ENCODE measurements at places on chromosomes 11 and 22.
A peak's percentile ranks its signal among the peaks of the same experiment; 100 is the strongest.

- peak; percentile 80 for DNase-seq
These were observed 22.0 kb downstream of the MMP20 start for GRCh38 chr11:102603091-102603490.

GRCh38 chr11:61747967-61748285 lies 4.5 kb upstream of the MYRF start:
- no peak for DNase-seq

DNA sequence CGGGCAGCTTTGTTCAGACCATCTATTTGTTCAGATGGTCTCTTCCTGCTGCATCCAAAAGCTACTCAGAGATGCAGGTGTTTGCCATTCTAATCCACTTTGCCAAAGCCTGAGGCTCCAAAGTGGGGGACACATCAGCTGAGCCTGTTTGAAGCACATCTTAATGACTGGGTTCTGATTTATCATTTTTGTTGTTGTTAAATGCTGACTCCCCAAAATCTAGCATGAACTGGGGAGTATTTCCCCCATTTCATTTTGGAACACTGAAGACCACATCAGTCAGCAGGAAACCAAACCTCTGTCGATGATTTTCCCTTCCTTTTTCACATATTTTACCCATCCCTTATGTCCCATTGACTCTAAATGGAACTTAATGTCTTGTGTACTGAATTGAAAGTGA lies 262.6 kb downstream of the NTM start:
- DNase-seq, result no peak

GRCh38 chr11:1746956-1747752 lies 3.2 kb downstream of the IFITM10 start:
- DNase-seq, result no peak

DNA sequence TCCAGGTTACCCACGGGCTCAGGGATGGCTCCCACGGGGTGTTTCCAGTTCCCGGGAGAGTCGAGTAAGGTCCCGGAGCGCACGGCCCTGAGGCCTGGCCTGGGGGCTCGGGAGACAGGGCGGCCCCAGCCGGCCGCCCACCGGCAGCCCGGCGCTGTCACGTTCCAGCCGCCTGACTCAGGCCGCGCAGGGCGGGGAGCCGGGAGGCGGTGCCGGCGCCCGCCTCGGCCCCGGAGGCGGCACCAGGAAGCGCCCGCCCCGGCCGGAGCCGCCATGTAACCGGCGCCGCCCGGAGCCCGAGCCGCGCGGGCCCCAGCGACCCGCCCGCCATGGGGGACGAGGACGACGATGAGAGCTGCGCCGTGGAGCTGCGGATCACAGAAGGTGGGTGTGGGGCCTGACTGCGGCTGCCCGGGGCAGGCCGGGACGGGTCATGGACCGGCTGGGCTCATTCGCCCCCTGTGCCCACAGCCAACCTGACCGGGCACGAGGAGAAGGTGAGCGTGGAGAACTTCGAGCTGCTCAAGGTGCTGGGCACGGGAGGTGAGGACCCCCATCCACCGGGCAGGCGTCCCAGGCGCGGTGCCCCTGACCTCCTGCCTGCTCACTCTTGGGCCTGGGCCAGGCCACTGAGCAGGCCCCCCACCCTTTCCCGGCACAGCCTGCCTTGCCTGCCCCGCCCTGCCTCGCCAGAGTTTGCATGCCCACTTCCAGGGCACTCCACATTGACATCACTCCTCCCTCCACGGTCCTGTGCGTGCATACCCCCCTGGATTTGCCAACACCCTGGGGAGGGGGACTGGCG lies at the start of gene RPS6KA4:
TSS of gene RPS6KA4 (plus strand) at position 256 of the 805 bp plus-strand sequence. CDS start at position 330, 74 bp downstream.
- peak; percentile 81 for DNase-seq

DNA sequence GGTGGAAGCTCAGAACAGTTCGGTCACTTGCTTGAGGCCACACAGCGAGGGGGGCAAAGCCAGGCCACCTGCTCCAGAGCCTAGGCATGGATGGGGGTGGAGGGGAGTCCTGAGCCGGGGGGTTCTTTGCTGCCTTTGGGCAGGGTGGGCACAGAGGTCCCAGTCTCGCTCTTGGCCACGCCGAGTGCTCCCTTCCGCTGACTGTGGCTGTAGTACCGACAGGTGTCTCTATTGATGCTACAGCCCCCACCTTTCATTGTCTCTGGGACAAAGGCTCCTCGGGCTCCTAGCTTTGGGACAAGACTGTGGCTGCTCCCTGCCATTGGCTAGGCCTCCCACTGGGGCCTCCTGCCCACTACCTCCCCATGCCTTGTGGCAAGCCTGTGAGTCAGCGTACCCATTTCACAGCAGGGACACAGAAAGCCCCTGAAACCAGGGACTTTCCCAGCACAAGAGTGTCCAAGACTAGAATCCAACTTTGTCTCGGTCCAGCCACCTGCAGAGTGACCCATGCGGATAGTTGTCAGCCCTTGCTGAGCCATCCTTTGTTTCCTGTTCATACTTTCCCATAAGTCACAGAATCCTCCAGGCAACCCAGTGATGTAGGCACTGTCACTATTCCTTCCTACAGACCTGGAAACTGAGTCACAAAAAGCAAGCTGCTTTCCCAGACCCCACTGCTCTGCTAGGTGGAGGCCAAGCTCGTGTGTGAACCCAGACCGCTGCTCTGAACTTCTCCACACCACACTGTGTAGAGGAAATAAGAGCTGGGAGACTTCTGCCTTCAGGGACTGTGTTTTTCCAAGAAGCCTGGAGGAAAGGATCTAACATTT lies 17.2 kb downstream of the MYEOV start:
- peak; percentile 62 for DNase-seq

- no peak for DNase-seq
These were observed 22.5 kb downstream of the FADS3 start for GRCh38 chr11:61868571-61869428.

- DNase-seq, result no peak
These were observed 22.6 kb downstream of the FADD start for GRCh38 chr11:70225681-70226177.

GRCh38 chr11:66906061-66906733 lies 49.3 kb downstream of the LRFN4 start:
- no peak for DNase-seq

GRCh38 chr11:17350455-17351171 lies 987 bp upstream of the NCR3LG1 start:
- no peak for DNase-seq

DNA sequence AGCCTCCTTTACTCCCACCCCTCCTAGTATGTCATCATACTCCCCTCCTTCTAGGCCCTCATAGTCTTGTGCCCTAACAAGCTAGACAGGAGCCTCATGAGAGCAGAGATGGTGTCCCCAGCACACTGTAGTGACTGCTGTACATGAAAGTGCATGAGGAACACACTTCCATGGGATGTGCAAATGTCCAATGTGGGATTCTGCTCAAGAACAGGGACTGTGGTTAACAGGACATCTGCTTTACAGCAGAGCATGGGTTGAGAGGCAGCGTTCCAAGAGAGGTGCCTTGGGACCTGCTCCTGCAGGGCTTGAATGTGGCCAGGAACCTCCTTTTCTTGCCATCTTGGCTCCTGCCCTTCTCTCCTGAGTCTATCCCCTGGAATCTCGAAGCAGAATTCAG lies 45.3 kb downstream of the HIRA start:
- no peak for DNase-seq

DNA sequence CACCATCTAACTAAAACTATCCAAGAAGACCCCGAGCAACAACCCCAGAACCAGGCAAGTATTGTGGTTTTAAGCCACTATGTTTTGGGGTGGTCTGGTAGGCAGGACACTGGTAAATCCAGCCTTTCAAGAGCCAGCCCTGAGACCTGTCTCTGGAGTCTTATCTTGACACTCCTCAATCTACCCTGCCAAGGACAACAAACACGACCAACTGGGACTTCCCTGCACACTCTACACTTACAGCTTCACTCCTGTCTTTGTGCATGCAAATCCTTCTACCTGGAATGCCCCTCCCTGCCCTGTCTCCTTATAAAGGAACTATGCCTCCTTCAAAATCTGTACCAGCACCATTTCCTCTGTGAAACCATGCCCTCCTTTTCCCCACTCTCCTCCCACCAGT lies 107.3 kb downstream of the RPL27A start:
- DNase-seq, result no peak

DNA sequence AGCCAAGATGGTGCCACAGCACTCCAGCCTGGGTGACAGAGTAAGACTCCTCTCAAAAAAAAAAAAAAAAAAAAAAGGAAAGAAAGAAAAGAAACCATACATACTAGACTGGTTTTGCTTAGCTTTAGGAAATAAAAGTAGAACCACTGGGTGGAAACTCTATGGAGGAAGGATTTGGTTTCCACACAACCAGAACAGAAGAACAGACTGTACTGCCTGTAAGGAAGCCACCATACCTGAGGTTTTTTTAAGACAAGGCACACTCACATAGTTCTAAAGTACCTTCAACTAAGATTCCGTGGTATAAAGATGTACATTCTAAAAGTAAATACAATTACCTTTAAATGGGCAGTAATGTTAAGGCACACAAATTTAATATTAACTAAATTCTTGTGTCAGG lies 58.6 kb downstream of the NUP98 start:
- no peak for DNase-seq

- DNase-seq, result no peak
These were observed 51.3 kb upstream of the HMGXB4 start for GRCh38 chr22:35205961-35206360.

- DNase-seq, result no peak
These were observed 221.1 kb upstream of the NARS2 start for GRCh38 chr11:78795621-78796261.

DNA sequence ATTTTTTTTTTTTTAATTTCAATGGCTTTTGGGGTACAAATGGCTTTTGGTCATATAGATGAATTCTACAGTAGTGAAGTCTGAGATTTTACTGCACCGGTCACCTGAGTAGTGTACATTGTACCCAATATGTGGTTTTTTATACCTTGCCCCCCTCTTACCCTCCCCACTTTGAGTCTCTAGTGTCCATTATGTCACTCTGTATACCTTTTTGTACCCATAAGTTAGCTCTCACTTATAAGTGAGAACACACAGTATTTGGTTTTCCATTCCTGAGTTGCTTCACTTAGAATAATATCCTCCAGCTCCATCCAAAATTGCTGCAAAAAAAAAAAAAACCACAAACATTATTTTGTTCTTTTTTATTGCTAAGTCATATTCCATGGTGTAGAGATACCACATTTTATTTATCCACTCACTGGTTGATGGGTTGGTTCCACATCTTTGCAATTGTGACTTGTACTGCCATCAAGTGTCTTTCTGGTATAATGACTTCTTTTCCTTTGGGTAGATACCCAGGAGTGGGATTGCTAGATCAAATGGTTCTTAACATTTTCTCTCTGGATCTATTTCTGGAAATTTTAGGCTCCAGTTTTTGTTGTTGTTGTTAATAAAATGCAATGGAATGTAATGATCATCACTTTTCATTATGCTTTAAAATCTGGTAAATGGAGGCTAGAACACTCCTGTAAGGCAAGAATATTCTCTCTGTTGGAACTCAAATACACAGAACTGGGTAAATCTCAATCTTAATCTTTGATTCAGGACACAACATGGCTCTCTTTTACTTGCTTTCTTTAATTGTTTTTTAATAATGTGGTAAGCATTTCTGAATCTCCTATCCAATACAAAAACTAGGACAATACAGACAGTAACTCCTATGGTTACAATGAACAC lies 10.3 kb downstream of the NEAT1 start:
- DNase-seq, result peak; percentile 62

GRCh38 chr11:77079666-77080065 lies 12.9 kb downstream of the CAPN5 start:
- DNase-seq, result no peak

- no peak for DNase-seq
These were observed 54.6 kb downstream of the POLD3 start for GRCh38 chr11:74646954-74647353.

DNA sequence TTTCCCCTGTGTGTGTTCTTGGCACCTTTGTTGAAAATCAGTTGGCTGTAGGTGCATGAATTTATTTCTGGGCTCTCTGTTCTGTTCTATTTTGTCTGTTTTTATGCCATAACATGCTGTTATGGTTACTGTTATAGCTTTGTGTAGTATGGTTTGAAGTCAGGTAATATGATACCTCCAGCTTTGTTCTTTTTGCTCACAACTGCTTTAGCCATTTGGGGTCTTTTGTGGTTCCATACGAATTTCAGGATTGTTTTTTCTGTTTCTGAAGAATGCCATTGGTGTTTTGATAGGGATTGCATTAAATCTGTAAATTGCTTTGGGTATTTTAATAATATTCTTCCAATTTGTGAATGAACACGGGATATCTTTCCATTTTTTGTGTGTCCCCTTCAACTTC lies 4.7 kb downstream of the PEX26 start:
- DNase-seq, result no peak

DNA sequence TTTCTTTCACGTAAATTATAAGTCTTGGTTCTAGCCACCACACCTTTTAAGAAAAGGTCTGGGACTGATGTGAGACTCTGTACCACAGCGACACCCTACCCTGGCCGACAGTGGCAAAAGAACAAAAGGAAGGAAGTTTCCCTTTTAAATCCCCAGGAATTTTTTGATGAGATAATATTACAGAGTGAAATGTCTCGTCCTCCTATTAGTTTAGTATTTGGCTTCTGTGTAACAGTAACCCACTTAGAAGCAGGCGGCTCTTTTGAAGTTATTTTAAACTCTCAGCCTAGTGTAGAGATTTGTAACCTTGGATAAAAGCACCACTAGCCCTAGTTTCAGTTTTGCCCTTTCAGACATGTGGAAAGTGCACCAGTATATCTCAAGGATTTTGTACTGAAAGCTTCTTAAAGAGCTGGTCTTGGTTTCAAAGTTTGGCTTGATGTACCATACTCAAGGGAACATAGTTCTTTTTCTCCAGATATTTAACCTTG lies 84.1 kb downstream of the C22orf31 start:
- no peak for DNase-seq

- no peak for DNase-seq
These were observed 2.6 kb downstream of the CD44 start for GRCh38 chr11:35141571-35141971.

- no peak for DNase-seq
These were observed 68.2 kb downstream of the CD82 start for GRCh38 chr11:44633641-44634040.

DNA sequence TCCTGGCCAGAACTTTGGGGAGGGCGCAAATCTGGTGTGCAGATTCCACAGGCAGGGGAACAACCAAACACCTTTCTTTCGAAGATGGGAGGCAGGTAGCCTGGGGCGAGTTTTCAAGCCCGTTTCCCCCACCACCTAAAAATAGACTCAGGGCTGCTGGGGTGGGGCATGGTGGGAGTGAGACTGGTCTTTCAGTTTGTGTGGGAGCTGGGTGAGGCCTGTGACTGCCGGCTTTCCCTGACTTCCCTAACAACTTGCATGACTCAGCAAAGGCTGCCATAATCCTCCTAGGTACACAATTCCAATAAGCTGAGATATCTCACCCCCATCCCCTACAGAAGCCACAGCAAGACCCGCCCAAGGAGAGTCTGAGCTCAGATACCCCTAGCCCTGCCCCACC lies 4.3 kb upstream of the OR5B12 start:
- no peak for DNase-seq

GRCh38 chr11:1936781-1937615 lies 10.1 kb upstream of the MRPL23 start:
- DNase-seq, result no peak

- no peak for DNase-seq
These were observed 132.5 kb downstream of the WT1 start for GRCh38 chr11:32302826-32303225.

- DNase-seq, result no peak
These were observed 104.8 kb downstream of the ARHGAP42 start for GRCh38 chr11:100791860-100792259.

Measured in SJSA1 (cell line).